Pancreas (tissue), 10 donors: ENCODE measurements at places on chromosomes 4 and X.

DNA sequence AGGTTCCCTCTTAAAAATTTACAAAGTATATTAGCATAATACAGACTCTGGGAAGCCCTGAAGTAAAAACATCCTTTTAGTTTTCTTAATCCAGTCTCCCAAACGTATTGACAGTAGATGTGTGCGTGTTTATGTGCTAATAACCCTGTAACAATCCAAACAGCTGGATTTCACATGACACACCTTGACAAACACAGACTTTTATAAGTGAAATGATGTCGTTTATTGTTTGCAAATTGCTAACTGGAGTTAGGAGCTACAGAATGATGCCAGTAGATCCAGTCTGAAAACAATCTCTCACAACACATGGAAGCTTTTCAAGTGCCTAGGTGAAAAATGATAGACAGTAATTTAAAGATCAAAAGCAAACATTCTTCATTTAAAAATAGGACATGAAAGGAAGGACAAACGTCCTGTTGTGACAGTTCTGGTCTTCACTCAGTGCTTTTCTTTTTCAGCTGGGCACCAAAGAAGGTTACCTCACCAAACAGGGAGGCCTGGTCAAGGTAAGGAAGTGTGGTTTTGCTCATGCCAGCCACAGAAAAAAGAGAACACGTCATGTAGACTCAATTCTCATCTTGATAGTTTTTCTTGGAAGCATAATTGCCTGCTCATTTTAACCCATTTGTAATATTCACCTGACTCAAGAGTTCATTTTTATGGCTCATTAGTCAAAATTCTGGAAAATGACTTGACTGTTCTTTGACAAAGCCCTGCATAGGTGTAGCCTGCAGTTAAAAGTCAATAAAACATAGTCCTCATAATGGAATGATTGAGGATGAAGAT is 32.9 kb downstream of the LAMTOR3 start:
- no peak for DNase-seq

DNA sequence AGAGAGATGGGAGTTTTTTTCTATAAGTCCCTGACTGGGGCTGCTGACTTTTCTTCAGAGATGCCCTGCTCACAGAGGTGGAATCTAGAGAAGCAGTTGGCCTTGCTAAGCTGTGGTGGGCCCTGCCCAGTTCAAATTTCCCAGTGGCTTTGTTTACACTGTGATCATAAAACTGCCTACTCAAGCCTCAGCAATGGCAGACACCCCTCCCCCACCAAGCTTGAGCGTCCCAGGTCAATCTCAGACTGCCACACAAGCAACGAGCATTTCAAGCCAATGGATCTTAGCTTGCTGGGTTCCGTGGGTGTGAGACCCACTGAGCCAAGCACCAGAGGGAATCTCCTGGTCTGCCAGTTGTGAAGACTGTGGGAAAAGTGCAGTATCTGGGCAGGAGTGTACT is 199.8 kb upstream of the WDFY3 start:
- DNase-seq = no peak

GRCh38 chrX:3522101-3522650 is 175.7 kb upstream of the MXRA5 start:
- DNase-seq = no peak

GRCh38 chr4:6257247-6258025 is 12.2 kb upstream of the WFS1 start:
- DNase-seq = no peak

- DNase-seq = no peak
These were observed 66.9 kb downstream of the KLHL13 start for GRCh38 chrX:118049713-118050112.

GRCh38 chr4:156623376-156623775 is 348.2 kb downstream of the PDGFC start:
- no peak for DNase-seq

GRCh38 chr4:168451744-168452390 is 28.4 kb downstream of the DDX60L start:
- no peak for DNase-seq

DNA sequence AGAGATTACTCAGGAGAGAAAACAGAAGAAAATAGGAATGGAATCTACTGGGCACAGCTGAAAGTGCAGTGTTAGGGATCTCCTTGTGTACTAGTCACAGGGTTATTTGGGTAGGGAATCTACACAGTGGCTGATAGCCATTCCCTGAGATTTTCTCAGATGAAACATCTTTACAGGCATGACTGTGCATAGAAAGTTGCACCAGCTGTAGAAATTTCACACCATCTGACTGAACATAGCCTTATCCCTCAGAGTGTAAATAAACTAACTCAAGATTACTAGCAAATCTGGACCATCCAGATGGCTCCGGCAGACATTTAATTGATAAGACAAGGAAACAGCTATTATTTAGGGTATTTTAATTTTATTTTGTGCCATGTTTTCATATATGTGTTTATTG is 2053.5 kb upstream of the TENM3 start:
- DNase-seq = no peak

- no peak for DNase-seq
These were observed 62.1 kb downstream of the EDNRA start for GRCh38 chr4:147543034-147543433.

DNA sequence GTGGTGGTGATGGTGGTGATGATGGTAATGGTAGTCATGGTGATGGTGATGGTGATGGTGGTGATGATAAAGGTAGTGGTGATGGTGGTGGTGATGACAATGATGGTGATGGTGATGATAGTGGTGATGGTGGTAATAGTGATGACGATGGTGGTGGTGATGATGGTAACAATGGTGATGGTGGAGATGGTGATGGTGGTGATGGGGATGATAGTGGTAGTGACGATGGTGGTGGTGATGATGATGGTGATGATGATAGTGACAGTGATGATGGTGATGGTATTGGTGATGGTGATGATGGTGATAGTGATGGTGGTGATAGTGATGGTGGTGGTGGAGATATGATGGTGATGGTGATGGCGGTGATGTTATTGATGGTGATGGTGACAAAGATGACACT is 108.4 kb upstream of the NKX1-1 start:
- DNase-seq = no peak

DNA sequence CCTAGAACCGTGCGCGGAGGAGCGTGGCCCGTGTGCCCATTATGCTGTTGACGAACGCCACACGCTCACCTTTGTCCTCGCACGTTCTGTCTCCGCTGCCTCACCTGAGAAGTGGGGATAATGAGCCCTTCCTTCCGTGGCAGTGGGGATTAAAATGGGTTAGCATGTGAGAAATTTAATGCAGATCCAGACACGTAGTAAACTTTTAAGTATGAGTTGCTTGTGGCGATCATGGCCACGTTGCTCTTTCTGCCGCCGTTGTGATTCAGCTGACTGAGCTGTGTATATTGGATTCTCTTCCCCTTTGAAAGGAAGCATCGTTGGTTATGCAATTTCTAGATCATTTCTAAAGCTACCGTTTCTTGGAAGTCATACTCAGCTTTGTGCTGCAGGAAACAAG is 16.5 kb downstream of the TBC1D14 start:
- DNase-seq = no peak

DNA sequence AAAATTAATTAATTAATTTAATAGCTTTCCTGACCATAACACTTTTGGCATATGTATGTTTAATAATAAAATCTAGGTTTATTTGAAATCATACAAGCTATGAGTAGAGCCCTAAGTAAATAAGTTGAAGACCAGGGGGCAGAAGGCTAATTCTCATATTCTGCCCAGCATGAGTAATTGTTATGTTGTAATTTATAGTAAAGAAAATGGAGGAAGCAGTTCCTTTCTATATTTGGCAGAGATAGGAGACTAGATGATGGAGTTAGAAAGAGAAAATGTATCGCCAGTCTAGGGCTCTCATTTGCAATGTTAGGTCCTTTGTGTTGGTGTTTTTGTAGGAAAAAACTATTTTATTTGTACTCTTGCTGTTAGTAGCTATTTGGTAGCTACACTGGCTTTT is 89.1 kb downstream of the FNIP2 start:
- no peak for DNase-seq

- DNase-seq = no peak
These were observed 7.2 kb downstream of the IBSP start for GRCh38 chr4:87806520-87806919.

DNA sequence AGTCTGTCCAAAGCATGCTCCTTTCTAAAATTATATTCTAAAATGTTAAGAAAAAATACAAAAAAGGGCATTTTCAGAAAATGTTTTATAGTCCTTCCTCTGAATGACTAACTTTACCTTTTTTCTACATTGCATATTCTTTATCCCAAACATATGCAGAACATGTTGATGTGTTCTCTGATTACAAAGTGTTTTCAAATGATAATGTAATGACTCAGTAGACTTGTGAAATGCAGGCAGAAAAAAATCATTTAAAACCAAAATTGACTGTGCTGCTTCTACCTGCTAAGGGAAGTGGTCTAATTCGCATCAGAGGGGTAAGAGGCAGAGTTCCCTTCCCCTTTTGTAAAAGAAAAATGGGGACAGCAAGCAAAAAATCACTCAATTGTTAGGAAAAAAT is 22.7 kb upstream of the YTHDC1 start:
- no peak for DNase-seq

DNA sequence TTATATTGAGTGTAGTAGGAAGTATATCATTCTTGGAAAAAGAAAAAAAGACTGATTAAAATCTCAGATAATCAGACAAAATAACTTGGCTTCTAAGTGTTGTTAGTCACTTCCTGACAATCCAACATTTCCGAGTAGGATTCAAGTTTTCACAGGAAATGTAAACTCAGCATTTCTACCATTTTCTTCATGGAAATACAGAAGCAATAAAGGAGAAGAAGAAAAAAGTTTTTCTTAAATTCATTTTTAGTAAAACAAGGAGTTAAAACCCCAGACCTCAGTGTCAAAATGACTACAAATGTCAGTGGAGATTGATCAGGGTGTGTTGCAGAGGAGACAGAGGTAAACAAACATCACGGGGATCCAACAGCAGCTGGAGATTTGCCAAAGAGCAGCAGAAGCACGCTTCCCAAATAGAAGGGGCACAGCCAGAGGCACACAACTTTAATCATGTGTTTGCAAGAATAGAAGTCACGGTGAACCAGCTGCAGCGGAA is 129.3 kb upstream of the FAM9B start:
- no peak for DNase-seq

- DNase-seq = peak; percentile 33
These were observed 126.0 kb upstream of the CXorf66 start for GRCh38 chrX:140091125-140091886.

GRCh38 chr4:80798082-80798481 is 232.4 kb upstream of the BMP3 start:
- DNase-seq = no peak

- no peak for DNase-seq
These were observed 47.0 kb upstream of the NSUN7 start for GRCh38 chr4:40702800-40703151.

DNA sequence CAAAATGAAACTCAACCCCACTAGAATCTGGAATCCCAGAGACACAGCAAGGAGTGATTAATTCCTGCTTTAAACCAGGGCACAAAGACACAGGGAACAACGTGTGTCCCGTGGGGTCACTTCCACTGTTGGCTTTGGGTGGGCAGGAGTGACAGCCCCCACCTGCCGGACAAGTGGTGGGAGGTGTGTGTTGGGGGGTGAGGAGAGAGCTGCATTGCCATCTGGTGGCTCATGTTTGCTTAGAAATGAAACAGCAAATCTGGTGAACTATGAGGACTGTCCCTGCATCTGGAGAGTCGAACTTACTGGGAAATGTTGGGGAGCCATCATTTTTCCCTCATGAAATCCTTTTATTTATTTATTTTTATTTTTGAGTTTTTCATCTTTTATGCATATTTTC is 75.9 kb upstream of the AFAP1 start:
- no peak for DNase-seq

DNA sequence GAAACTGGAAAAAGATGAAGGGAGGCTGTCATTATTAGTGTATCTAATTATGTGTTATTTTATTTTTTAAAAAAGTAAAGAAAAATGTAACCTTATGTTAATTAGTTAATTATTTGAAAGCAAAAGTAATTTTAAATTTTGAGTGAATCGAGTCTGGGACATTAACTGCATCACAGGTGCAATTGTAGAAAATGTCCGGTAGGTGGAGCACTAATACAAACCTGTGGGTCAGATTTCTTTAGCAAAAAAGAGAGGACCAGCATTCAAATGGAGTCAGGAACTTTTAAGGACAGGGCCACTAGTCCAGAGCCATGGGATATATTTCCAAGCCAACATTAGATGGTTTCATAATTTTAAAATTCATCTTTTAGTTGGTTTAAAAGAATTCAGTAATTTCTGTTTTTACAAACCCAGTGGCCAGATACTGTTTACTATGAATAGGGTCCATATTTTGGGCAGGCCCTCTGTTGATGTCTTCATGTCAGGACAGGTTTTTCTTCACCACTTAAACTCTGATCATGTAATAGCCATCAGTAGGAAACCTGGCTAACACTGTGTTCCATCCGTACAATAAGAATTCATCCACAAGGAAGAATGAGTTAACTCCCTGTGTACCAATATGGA is 27.2 kb downstream of the BST1 start:
- peak; percentile 14 for DNase-seq

DNA sequence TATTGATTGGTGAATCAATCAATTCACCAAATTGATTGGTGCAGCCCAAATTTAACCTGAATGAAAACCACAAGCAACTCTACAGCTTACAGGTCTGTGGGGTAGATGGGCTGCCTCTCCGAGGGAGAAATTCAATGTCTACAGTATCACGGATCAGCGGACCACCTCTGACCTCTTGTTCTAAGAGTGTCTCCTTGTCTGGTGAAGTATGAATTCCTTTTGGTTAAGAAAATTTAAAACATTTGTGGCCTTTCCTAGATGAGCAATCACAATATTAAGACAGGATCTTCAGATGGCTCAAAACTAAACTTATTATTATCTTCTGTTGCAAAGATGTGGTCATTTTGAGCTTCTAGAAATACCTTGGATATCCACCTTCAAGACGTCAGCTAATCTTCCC is 153.3 kb downstream of the IL15 start:
- no peak for DNase-seq

DNA sequence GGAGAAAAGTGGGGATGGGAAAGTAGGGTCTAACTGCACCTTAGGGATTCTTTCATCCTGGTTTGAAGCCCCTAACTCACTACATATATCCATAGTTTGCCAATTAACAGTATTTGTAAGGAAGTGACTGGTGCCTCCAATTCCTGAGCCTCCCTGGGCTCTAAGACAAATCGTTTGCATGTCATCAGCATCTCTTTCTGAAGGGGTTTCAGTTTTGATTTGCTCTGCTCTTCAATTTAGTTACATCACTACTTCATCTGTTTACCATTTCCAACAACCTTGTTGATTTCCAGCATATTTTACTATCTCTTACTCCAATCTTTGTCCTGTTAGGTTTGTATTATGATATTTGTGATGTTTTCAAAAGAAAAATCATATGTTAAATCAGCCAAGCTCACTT is 15.5 kb upstream of the DDX60 start:
- no peak for DNase-seq

GRCh38 chr4:25320773-25321172 is 8.2 kb downstream of the ZCCHC4 start:
- no peak for DNase-seq

GRCh38 chr4:19987746-19988145 is 264.0 kb upstream of the SLIT2 start:
- no peak for DNase-seq

DNA sequence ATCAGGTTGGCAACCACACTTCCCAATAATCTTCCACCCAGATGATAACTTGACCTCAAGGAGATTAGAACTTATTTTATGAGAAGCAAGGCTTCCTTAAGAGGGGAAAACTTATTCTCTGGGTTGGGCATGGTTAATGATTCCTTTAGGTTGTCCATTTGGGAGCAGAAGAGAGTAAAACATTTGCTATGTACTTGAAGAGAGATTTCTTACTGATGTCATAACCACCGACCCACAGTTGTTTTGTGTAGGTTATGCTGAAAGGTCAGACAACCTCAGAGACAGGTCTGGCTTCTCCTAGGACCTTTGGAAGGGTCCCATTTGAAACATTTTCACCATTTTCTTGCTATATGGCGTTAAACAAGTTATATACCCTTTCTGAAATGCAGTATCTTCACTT is 56.1 kb downstream of the FAM114A1 start:
- DNase-seq = no peak
